ENCODE measurements at places on chromosomes 5 and 9.

GRCh38 chr9:106065136-106065535 lies 370.8 kb downstream of the TMEM38B start:
- no peak for DNase-seq

GRCh38 chr5:156124708-156125107 lies 202.3 kb upstream of the SGCD start:
- no peak for DNase-seq

DNA sequence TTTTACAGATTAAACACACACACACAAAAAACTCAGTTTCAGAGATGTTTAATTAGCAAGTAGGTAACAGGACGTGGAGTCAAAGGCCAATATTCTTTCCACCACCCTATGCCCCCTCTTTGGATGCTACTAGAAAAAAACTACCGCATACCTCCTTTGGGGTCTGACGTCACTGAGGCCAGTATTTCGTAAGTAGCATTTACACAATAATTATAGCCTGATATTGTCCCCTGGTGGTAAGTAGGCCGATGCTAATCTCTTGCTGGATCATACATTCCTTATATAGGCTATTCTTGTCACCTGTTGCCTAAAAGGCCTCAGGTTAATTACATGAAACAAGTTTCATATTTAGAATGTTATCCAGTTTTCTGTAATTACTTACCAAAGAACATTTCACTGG lies 21.0 kb upstream of the SMARCA2 start:
- DNase-seq, result no peak

DNA sequence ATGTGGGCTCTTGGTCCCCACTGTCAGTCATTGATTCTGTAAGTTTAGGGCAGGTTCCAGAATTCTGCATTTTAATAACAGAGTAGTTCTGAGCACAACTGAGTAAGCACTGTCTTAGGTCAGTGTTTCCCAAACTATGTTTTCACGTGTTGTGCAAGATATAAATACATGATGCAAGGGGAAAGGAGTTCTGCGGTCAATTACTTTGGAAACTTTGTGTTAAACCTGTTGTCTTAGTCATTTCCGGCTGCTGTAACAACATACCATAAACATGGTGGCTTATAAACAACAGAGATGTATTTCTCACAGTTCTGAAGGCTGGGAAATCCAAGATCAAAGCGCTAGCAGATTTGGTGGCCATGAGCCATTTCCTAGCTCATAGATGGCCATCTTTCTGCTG lies 69.8 kb downstream of the EQTN start:
- no peak for DNase-seq

- no peak for DNase-seq
Observed at GRCh38 chr5:64707191-64707590, 16.9 kb downstream of the SHISAL2B start.

DNA sequence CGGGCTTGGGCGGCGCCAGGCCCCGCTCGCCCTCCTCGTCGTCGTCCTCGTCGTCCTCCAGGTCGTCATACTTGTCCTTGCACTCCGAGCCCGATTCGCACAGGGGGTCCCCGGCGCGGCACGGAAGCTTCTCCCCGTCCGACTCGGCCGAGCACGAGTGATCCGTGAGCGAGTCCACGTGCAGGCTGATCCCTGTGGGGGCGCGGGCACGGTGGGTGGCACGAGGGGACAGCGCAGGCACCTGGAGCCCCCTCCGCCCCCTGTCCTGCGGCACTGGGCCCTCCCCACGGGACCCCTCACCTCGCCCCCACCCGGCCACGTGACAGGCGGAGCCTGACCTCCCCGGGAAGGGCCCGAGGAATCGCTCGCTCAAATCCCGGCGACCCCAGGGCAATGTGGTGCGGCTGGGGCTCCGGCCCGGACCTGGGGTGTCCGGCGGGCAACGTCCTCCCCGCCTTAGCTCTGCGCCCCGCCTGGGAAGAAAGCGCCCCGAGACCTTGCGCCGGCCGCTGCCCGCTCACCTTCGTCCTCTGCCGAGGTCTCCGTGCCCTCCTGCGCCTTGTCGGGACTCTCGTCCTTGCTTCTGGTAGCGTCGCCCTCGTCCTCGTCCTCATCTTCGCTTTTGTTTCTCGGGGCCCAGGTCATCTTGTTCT lies 2.5 kb downstream of the IRX2 start:
- DNase-seq, result no peak

DNA sequence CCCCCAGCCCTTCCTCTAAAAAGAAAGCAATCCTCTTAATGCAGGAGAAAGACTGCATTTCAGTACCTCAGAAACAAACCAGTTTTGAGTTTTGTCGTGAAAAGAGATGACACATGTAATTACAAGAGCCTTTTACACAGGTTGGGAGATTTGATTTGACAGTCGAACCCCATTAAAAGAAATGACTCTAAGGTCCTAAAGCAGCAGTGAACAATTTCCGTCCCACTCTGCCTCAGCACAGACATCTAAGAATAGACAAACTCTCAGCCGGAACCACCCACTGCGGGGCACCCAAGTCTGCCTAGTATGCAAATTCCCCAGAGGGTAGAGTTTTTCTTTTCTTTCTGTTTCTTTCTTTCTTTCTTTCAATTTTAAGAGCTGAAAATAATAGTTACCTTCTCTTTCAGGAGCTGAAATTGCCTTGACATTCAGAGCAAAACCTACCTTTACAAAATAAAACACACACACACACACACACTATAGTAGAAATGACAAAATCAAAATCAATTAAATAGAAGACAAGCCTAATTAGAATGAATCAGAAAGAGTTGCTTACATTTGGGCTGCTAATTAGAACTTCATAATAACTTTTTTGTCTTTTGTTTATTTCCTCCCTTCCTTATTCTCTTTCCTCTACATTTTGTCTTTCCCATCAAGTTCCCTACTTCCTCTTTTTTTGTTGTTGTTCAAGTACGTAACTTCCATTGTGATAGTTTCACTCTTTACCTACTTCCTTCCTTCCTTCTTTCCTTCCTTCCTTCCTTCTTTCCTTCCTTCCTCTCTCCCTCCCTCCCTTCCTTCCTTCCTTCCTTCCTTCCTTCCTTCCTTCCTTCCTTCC lies 65.1 kb downstream of the BASP1 start:
- no peak for DNase-seq

GRCh38 chr5:95647886-95648860 lies 1.6 kb downstream of the RFESD start:
- no peak for DNase-seq

GRCh38 chr5:30997681-30998080 lies 195.8 kb upstream of the CDH6 start:
- DNase-seq, result no peak

GRCh38 chr5:52870448-52870847 lies 82.7 kb downstream of the ITGA1 start:
- DNase-seq, result no peak

DNA sequence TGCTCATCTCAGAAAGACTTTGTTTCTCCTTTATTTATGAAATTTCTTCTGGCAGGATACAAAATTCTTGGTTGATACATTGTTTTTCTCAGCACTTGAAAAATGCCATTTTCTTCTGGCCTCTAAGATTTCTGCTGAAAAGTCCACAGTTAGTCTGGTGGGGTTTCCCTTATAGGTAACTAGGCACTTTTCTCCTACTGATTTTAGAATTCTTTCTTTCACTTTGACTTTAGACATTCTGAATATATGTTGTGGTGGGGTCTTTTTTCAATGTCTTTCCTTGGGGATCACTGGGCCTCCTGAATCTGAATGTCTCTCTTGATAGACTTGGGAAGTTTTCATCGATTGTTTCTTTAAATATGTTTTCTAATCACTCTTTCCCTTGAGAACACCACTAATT lies 79.6 kb downstream of the CETN3 start:
- DNase-seq, result no peak

DNA sequence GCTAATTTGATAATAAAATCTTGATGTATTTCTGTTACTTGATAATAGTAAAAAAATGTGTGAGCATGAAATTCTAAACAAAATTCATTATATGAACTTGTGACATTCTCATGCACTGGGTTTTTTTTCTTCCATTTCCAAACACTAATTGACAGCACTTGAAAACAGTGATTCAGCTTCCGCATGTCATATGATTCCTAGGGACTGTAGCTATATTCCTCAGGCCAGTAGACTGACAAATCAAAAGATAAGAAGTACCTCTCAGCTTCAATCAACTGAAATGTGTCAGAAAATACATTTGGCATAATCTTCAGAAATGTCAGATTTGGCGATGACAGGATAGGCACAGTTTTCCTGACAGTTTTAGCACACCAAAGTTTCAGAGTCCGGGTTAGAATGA lies 52.5 kb downstream of the EFNA5 start:
- no peak for DNase-seq

GRCh38 chr5:76240336-76240735 lies 157.2 kb downstream of the SV2C start:
- no peak for DNase-seq
